ENCODE measurements at places on chromosomes 3 and 15.

- DNase-seq: no peak
Measured at GRCh38 chr15:78061963-78062427, 15.5 kb downstream of the TBC1D2B start.

DNA sequence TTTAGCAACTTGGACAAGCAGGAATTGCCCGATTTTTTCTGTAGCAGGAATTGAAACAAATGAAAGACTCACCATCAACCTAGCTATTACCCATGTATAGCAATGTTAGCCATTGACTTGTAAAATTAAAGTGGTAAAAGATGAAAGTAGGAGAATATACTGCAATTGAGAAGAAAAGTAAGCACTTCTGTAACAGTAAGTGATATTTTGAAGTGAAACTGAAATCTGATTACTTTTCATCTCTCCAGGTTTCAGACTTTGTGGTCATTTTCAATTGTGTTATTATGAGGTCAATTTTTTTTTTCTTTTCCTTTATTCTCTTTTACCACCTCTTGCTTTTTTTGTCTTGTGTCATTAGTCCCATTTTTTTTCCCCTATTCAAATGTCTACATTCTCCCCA, 1078.2 kb downstream of the ZPLD1 start:
- no peak for DNase-seq

DNA sequence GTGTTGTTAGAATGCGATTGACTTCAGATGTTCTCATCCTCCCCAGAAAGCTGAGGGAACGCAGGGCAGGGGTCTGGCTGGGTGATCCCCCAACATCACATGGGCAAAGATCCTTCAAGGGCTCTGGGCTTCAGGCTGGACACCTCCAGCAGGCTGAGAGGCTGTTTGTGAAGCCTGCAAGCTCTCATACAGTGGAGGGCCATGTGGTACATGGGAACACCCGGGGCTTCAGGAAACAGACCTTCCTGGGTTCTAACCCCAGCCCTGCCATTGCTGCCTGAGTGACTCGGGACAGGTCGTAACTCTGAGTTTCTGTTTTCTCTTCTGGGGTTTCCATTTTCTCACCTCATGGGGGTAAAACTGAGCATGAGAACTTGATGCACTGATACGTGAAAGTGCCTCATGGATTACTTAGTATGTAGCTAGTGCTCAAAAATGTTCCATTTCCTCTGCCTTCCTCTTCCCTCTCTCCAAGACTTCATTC, 81.2 kb downstream of the TLE3 start:
- no peak for DNase-seq

GRCh38 chr3:123046262-123047061, 18.9 kb upstream of the SEMA5B start:
- no peak for DNase-seq

GRCh38 chr3:168081171-168081771, 14.5 kb downstream of the GOLIM4 start:
- no peak for DNase-seq

- no peak for DNase-seq
Measured at GRCh38 chr3:150225986-150226385, 182.1 kb upstream of the TSC22D2 start.

GRCh38 chr15:97989299-97989698, 28.8 kb downstream of the ARRDC4 start:
- DNase-seq: no peak

GRCh38 chr3:48356419-48356818, 15.6 kb upstream of the FBXW12 start:
- no peak for DNase-seq

- no peak for DNase-seq
Measured at GRCh38 chr3:119351581-119351980, 57.4 kb downstream of the ARHGAP31 start.

DNA sequence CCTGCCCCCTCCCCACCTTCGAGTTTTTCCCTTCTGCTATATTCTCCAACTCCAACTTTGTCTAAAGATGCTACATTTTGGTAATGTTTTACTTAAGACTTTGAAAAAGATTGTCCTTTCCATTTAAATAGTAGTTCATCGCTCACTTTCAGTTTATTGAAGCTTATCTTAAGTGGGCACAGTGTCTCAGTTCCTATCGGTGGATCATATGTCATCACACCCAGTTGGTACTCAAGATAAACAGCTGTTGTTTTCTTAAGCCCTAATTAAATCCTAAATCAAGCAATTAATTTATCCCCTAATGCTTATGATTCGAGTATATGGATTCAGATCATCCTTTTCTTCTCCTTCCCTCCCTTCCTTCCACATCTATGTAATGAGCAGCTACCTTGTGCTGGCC, 210.7 kb downstream of the TLE3 start:
- DNase-seq: no peak

DNA sequence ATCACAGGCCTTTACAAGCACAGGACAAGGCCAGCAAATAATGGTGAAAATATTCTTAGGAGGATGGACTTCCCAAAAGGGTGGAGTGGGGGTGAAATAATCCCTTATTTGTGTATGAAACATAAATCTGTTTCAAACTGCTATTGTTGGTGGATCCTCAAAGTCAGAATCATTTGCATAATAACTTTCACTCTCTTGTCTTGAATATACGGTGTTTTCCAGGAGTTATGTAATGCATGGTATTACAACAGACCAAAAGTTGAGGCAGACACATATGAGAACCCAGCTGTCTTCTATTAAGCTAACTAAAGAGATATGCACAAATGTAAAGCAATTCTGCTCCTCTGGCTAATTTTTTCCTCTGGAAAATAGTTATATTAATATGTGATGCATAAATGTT, 57.7 kb downstream of the PRTG start:
- DNase-seq: no peak

DNA sequence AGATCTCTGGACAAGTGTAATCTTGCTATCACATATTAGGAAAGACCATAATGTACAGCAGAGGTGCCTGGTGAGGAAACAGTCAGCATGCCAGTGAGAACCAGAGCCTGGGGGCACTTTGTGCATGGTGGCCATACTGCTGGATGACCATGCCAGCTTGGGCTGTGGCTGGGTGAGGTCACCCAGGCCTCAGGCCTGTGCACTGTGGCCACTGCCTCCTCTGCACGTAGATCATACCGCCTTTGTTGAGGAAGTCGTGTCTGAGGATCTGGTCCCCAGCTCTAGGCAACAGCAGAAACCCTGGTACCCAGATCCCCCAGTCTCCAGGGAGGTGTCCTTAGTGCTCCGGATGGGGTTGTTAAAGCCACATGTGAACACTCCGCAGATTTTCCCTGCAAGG, 38.9 kb downstream of the ZNF710 start:
- DNase-seq: no peak

DNA sequence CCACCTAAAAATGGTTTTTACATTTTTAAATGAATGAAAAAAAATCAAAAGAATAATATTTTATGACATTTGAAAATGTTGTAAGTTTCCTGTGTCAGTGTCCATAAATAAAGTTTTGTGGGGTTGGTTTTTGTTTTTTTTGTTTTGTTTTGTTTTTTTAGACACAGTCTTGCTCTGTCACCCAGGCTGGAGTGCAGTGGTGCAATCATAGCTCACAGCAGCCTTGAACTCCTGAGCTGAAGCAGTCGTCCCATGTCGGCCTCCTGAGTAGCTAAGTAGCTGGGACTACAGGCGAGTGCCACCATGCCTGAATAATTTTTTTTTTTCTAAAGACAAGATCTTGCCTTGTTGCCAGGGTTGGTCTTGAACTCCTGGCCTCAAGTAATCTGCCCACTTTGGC, 2.8 kb upstream of the GLB1 start:
- DNase-seq: no peak

- no peak for DNase-seq
Measured at GRCh38 chr3:168591587-168591986, 495.9 kb upstream of the GOLIM4 start.

DNA sequence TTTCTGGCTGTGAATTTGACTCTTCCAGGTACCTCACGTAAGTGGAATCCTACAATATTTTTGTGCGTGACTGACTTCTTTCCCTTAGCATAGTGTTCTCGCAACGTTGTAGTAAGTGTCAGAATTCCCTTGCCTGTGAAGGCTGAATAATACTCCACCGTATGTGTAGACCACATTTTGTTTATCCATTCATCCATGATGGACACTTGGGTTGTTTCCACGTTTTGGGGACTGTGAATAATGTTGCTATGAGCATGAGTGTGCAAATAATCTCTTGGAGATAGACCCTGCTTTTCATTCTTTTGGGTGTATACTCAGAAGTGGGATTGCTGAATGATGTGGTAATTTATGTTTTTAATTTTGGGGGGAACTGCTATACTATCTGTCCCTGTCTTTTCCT, 82.2 kb downstream of the APBA2 start:
- DNase-seq: no peak

DNA sequence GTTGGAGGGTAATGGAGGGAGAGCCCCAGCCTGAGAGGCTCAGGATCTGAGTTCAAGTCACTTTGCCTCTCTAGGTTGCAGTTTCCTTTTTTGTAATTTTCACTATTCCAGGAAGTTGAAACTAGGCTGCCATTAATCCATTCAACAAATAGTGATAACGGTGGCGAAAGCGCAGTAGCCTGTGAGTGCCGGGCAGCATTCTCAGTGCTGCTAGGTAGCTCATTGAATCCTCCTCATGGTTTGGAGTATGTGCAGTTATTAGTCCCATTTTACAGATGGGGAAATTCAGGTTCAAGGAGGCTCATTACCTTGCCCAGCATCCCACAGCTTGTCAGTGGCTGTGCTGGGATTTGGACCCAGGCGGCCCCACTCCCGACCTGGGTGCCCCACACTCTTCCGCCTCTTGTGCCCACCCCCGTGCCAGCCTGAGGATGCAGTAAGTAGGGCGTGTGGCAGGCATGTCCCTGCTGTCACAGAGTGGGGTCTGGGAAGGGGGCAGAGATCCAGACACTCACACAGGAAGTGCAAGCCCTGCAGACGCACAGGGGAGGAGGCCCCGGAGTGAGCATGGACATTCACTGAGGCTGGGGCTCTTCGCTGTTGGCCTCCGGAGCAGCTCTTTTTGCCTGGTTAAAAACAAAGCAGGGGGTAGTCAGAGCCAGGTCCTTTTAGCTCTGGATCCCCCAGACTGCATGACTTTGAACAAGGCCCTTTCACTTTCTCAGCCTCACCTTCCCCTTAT, 58.8 kb downstream of the SLC6A6 start:
- no peak for DNase-seq

DNA sequence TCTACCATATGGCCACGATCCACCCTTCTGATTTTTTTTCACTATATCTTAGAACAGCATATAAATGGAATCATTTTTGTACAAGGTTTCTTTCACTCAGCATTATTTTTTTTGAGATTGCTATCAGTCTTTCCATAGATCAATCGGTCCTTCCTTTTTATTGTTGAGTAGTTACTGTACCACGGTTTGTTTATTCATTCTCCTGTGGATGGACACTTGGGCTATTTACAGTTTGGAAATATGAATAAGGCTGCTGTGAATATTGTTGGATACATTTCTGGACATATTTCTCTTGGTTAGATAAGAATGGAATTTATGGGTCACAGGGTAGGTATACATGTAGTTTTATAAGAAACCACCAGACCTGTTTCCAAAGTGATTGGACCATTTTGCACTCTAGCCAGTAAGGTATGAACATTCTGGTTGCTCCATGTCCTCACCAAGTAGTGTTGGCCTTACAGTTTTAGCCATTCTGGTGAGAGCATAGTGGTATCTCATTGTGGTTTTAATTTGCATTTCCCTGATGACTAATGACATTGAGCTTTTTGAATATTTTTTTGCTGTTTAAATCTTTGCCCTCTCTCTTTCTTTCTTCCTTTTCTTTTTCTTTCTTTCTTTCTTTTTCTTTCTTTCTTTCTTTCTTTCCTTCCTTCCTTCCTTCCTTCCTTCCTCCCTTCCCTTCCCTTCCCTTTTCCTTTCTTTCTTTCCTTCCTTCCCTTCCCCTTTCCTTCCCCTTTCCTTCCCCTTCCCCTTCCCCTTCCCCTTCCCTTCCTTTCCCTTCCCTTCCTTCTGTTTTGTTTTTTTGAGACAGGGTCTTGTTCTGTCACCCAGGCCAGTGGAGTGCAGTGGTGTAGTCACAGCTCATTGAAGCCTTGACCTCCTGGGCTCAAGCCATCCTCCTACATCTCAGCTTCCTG, 49.2 kb downstream of the LRRK1 start:
- DNase-seq: no peak

GRCh38 chr15:52681441-52681840, 2.3 kb upstream of the ATOSA start:
- DNase-seq: no peak

DNA sequence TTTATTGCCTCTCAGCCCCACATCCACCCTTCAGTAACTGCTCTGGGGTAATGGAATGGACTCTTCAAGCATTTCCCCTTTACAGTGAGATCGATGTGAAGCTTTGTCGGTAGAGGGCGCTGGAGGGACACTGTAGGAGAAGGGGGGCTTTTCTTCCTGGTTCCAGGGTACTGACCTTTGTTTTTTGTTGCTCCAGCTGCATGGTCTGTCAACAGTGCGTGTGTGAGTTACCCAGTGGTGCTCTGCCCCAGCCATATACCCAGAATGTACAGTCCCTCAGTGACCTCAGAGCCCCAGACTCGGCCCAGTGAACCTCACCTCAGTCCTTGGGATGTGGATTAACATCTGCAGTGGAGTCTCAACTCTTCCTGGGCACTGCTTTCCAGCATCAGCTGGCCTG, 180.3 kb upstream of the TSC22D2 start:
- DNase-seq: no peak

DNA sequence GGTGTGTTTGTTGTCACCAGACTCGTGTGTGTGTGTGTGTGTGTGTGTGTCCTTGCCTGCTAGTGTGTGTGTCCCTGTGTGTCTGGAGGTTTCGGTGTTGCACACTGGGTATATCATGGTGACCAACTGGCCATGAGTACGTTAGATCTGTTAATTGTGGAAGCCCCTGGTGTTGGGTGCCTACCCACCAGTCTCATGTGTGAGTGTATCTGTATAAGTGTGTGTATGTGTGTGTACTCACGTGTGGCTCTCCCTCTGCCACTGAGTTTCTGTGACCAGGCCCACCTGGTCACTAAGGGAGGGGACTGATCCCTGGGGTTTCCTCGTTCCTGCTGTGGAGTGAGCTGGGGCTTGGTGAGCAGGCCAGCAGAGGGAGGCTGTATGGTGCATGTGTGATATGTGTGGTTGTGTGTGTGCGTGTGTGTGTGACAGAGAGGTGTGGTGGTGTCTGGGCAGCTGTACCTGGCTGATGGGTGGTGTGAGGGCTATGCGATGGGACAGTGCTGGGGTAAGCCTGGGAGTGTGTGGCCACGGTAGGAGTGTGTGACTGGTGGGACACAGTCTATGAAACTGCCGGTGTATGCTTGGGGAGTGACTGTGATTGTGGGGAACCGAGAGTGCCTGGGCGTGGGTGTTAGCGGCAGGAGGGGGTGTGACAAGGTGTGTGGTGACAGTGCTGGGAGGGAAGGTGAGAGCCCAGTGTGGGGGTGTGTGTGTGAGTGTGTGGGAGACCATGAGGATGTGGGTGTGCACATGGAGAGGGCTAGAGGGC, 1.8 kb downstream of the PRKCD start:
- peak; percentile 30 for DNase-seq
